ENCODE measurements at places on chromosomes 7 and 10.

- DNase-seq: no peak
Observed at GRCh38 chr10:3225561-3225960, 53.0 kb upstream of the PITRM1 start.

GRCh38 chr10:113503930-113504329, 48.9 kb upstream of the HABP2 start:
- no peak for DNase-seq

DNA sequence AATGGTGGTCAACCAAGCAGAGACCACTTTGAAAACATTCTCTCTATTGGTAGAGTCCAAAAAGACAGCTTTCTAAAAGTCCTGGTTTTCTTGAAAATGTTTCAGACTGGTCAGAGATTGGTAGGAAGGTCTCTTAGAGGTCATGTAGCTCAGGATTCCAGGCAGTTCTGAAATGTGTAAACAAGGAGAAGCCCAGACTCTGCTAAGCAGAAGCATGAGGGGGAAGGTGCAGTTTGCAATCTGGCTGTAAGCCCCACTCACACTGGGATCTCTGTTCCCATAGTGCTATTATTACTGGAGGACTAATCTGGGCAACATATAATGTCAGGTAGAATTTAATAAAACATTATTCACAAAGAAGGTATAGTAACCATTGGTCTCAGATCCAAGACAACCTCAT, 101.1 kb downstream of the MAGI2 start:
- no peak for DNase-seq

DNA sequence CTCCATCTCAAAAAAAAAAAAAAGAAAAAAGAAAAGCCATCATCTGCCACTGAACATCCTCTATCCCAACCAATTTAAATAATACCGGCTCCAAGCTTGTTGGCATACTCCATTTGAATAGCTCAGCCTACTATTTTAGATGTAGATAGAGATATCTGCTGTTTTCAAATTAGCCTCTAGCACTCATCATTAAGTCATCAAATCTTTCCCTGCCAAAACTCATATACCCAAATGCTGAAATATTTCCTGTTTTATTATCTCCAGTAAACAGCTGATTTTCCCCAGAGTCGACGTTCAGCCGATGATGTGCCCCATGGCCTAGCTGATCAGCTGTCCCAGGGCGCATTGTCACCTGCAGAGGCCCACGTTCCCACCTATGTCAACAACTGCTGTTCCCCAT, 34.5 kb upstream of the FRMD4A start:
- DNase-seq: no peak

- no peak for DNase-seq
Observed at GRCh38 chr10:28897617-28898464, 220.5 kb downstream of the BAMBI start.

DNA sequence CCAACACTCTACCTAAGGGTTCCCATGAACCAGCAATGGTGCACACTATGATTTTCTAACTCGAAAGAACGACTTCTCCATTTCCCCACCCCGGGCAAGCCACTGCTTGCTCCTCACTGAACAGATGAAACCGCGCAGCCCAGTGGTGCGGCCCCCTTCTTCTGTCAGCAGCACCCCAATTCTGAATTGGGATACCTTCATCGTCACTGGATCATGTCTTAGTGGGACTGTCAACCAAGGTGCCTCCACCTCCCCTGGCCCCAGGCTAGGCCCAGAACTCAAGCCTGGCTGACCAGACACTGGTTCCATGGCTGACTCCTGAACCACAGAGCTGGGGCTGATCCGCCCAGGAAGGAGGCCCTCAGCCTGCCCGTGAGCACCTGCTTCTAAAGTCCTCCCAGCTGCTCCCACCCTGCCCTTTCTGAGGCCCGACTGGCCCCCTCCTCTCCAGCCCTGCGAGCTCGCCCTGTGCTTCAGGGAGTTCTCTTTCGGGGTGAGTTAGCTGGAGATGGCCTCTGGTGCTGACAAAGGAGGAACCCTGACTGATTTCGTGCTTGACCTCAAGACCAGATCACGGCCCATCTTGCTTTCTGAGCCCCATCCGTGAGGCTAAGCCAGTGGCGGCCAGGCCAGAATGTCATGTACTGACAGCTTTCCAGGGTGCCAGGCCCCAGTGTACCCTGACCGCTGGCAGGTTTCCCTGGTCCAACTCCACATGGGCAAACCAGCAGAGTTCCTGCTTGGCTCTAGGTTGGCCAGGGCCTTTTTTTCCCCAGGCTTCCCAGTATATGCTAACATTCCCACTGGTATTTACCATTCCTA, 44.5 kb downstream of the FAM53B start:
- no peak for DNase-seq

- no peak for DNase-seq
Observed at GRCh38 chr7:91771921-91772815, 108.3 kb downstream of the MTERF1 start.

DNA sequence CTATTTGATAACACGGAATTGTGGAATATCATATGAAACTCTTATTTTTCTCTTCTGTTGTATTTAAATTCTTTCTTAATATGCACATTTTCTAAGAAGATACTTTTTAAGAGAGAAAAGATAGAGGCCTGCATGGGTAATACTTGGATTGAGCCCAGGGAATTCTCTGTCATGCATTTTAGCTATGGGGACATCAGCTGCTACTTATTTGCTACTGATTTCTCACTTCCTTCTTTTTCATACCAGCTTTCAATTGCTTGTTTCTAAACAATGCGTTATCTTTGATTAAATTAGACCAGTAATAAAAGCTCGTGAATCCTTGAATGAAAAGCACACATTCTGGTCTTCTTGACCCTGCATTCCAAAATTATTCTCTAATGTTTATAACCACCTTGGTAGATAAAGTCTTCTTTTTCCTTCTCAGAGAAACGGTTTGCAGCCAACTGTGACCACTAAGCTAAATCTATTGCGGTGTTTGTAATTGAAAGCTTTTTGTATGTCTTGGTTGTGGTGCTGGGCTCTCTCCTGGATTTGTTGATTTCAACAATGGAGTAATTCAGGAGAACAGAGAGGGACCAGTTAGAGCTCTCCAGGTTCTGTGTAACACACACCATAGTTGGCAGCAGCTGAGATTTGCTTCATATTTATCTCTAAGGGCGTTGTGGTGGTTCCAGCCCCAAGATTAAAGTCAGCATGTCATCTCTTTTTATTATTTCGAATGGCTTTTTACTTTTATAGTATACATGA, 139.3 kb downstream of the PPP1R9A start:
- no peak for DNase-seq

- DNase-seq: no peak
Observed at GRCh38 chr7:50389961-50390360, 60.2 kb downstream of the FIGNL1 start.

GRCh38 chr7:140033036-140033435, 29.7 kb downstream of the PARP12 start:
- DNase-seq: no peak

DNA sequence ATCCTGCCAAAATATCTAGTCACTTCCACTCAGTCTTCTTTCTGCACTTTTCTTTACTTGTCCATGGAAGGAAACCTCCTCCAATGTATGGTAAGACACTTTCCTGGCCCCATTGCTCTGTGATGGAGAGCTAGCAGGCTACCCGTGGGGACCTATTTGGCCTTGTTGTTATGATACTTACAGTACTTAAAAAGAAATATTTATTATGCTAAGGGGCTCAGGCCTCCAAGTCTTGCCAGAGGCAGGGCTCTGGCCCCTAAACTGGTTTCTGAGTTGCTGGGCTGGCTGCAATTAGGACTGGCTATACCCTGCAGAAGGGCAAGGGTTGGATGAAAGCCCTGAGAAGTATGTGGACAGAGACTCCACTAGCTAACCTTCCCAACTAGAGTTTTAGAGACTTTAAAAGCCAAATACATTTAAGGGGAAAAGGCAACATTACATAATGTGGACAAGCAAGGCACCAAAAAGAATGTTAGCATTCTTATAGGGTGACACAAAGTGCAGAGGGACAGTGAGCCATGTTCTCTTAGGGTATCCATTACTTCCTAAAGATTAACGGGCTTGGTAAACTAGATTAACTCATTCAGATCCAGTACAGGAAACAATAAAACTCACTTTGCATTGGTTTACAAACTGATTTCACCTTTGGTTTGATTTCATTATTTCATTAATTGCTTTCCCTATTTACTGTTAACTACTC, 84.9 kb upstream of the INHBA start:
- DNase-seq: no peak

DNA sequence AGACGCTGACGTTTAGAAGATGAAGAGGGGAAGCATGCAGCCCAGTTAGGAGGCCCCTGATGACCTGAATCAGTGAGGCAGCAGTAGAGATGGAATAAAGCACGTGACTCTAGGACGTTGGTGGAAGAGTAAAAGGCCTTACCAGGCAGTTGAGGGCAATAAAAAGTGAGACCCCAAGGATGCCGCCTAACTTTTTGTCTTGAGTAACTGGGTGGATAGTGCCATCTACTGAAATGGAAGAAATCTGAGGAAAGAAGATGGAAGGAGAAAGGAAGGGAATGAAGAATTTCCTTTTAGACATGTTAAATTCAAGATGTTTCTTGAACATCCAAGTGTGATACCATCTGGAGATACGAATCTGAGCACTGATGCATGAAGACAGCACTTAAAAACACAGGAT, 220.0 kb upstream of the LRRN3 start:
- no peak for DNase-seq

- peak; percentile 85 for DNase-seq
Observed at GRCh38 chr7:20329389-20330238, 1.1 kb upstream of the ITGB8 start.

GRCh38 chr10:104076743-104077160, 8.9 kb downstream of the COL17A1 start:
- peak; percentile 56 for DNase-seq

DNA sequence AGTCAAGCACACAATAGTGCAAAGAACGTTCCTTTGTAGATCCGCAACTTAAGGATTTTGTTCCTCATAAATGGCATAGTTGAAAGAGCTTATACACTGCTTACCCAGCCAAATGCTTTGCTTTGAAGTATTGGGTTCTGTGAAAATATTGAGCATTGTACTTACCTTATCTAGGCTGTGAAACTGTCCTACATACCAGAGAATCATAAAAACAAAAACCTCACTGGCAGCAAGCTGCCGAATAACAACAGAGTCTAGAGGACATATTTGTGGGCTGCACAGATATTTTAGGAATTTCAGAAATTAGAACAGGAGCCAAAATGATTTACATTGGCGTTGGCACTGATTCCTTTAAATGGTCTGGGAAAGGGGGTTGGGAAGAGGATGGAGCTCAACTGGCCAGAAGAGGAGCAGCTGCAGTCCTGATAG, 174.8 kb downstream of the RTKN2 start:
- peak; percentile 93 for DNase-seq

- DNase-seq: no peak
Observed at GRCh38 chr7:129438281-129438838, 4.1 kb downstream of the STRIP2 start.
